ENCODE measurements at places on chromosomes 2 and 18.

- peak; percentile 78 for DNase-seq
Measured at GRCh38 chr2:72236445-72237067, 88.9 kb upstream of the CYP26B1 start.

DNA sequence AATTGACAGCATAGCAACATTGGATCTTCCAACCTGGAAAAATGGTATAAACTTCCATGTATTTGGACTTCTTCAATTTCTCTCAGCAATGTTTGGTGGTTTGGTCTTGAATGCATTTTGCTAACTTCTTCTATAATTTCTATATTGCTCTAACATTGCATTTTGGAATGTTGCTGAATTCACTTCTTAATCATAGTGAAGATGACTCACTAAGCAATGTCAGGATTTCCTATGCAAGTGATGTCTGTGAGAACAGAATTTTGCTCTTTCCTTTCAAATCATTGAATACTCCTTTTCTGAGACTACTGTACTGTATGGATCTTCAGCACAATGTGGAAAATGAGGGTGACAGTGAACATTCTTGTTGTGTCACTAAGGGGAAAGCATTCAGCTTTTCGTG, 28.9 kb upstream of the CDH19 start:
- no peak for DNase-seq

DNA sequence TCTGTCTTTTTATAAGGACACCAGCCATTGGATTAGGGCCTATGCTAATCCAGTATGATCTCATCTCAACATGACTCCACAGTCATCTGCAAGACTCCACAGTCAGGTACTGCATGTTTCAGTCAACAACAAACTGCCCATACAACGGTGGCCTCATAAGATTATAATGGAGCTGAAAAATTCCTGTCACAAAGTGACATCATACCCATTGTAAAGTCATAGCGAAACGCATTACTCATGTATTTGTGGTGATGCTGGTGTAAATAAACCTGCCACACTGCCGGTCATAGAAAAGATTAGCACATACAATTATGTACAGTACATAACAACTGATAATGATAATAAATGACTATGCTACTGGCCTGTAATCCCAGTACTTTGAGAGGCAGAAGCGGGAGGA, 102.2 kb downstream of the TEX51 start:
- DNase-seq, result no peak

GRCh38 chr2:160372585-160372984, 121.0 kb downstream of the RBMS1 start:
- peak; percentile 76 for DNase-seq

DNA sequence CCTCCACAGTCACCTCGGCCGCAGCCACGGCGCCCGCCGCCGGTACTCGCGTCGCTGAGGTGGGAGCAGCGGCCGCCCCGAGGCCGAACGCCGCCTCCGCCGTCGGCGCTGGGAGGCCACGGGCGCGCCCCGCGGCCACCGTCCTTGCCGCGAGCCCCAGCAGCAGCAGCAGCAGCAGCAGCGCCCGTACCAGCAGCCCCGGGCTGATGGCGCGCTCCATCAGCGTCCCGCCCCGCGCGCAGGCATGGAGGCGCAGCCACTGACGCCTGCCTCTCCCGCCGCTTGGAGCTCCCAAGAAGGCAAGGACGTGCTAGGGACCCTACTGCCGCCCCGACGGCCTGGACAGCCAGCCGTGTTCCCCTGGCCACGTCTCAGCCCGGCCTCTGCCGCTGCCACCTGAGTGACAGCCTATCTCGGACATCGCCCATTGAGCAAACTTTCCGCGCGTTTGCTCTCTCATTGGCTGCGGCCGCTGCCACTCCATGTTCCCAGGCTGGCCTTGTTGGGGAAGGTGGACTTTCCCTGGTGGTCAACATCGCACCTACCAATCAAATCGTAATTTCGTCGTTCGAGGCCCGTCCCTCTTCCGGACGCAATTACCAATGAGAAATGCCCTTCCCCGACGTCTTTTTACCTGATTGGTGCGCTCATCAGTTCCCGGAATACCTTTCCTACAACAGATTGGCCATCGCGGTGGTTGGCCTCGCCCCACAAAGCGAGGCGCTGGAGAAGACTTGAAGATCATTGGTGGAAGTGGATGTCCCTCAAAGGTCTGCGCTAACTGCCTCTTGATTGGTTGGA, at the start of gene EIF2AK3:
TSS of gene EIF2AK3 (minus strand) at position 410 of the 801 bp plus-strand sequence. CDS start at position 220, 190 bp downstream.
- DNase-seq, result peak; percentile 100

DNA sequence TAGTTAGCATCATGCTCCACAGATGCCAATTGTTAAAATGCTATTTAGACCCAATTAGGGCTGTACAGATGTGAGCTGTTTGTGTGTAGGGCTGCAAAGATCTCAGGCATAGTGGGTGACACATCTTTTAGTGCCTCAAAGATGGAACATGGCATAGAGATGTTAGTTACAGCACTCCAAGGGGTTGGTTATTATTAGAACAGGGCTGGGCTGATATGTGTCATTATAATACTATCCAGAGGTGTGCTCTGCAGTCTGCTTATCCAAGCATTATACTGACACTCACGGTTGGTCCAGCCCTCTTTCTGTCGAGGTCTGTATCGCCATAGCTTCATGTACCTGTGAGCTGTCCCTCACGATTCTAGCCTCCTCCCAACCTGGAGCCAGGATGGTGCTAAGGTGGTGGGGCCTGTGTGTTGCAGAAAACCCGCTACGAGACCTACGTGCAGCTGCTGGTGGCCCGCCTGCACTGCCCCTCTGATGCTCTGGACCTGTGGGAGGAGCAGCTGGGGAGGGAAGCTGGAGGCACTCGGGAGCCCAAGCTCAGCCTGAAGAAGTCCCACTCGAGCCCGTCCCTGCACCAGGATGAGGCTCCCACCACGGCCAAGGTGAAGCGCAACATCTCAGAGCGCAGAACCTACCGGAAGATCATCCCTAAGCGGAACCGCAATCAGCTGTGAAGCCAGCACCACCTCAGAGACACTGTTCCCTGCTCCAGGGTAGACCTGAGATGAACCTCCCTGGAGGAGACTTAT, 27.1 kb downstream of the PSD4 start:
- no peak for DNase-seq

- DNase-seq, result no peak
Measured at GRCh38 chr2:52880872-52881271, 886.7 kb upstream of the CHAC2 start.

- no peak for DNase-seq
Measured at GRCh38 chr2:221323513-221323912, 248.6 kb downstream of the EPHA4 start.

GRCh38 chr2:40579247-40579646, 127.4 kb upstream of the SLC8A1 start:
- DNase-seq, result no peak

- DNase-seq, result peak; percentile 16
Measured at GRCh38 chr2:67476809-67477790, 80.0 kb downstream of the ETAA1 start.

- peak; percentile 38 for DNase-seq
Measured at GRCh38 chr2:104233591-104233990, 620.3 kb upstream of the POU3F3 start.

DNA sequence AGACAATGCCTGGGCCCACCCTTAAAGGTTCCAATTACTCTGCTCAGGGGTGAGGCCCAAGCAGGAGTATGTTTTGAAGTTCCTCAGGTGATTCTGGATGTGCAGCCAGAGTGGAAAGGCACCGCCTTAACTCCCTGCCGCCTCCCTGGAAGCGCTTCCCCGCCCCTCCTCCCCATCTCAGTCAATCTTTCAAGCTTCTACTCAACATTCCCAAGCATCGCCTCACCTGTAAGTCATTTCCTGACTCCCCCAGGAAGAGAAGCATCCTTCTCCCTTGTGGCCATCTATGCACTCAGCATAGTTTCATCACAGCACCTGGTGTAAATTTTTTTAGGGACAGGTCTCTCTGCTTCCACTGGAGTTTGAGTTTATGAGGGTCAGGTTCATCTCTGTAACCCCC, 67.5 kb downstream of the MYL12B start:
- no peak for DNase-seq

All from astrocyte of the cerebellum (primary cell).